ENCODE measurements at places on chromosomes 1 and 21. TPM values are rescaled to one million over a fixed set of nuclear protein-coding genes. Genes with fewer than 3 reads are reported as not detected.

- peak; percentile 72 for DNase-seq
These were observed 102.2 kb downstream of the CASZ1 start for GRCh38 chr1:10694274-10694632.

- DNase-seq = no peak
These were observed 517.2 kb upstream of the NR5A2 start for GRCh38 chr1:199510314-199510713.

- no peak for DNase-seq
These were observed 99.0 kb upstream of the PLXNA2 start for GRCh38 chr1:208343226-208343625.

DNA sequence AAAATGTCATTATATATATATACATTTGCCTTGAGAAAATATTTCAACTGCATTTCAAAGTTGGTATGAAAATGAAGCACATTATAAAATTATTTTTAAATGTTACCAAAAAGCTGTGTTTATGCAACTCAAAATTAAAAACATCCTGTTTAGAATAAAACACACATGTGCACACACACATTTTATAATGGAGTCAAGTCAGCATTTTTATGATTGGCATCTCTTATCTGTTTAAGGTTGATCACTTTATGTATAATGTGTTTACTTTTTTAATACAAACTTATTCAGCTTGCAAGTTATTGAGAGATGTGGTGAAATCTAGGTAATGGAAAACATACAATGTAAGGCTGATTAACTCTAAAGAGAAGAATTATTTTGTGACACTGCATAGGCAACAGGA, 80.4 kb downstream of the IFI44 start:
- DNase-seq = no peak

GRCh38 chr21:32348604-32349332, 44.0 kb downstream of the URB1 start:
- DNase-seq = no peak

DNA sequence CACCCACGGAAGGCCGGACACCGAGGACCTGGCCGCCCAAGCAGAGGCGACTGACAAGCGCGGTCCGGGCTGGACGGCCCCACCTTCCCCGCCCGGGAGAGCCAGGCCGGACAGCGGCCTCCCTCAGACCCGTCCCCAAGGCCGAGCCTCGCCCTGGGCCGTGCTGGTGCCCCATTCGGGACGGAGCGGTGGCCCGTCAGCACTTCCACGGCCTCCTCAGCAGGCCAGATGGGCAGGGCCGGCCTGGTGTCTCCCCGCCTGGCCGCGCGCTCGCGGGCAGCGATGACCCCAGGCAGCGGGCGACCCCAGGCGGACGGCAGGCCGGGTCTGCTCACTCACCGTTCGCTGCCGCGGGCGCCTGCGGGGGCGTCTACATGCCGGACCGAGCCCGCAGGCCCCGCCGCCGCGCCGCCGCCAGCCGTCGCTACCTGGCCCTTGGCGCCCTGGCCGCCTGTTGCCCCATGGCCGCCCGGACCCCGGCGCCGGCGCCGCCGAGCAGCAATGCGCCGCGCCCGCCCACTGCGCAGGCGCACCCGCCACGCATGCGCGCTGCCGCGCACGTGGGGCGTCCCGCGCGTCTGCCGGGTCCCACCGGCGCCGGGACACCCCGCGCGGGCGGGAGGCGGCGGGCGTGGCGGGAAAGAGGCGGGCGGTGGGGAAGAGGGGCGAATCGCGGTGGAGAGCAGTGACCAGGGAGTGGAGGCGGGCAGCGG, at the start of gene NADK:
TSS of gene NADK (minus strand) at position 521 of the 713 bp plus-strand sequence. CDS start 13,064 bp downstream, outside the sequence.
- DNase-seq = peak; percentile 45

DNA sequence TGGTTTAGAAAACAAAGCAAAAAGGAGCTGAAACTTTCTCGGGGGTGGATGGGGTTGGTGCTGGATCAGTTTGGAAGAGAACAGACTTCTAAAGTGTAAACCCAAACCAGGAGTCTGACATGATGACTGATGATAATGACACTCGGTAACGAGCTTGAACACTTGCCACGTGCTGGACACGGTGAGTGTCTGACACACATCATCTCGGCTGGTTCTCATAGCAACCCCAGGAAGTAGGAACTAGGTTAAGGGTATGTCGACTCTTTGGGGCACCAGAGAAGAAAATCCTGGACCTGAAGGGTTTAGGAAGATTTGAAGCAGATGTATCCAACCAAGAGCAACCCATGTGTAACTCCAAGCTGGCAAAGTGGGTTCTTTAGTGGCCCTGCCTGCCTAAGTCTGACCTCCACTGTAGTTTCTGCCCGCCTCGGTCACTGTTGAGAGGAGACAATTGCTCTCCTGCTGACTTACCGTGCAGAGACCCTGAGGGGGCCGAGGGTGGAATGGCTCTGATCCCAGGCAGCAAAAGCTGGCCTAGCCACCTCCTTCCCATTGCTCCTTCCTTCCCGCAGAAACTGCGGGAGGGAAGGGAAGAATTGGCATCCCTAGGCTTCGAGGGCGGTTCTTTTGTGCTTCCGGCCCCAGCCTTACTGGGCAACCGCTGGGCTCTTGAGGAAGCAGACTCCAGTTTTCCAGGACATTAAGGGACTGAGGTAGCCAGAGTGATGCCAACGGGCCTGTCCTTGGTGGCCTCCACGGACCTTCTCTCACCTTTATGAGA, 156.0 kb downstream of the TOMM20 start:
- no peak for DNase-seq

- no peak for DNase-seq
These were observed 143.6 kb downstream of the SLC45A1 start for GRCh38 chr1:8461351-8462110.

DNA sequence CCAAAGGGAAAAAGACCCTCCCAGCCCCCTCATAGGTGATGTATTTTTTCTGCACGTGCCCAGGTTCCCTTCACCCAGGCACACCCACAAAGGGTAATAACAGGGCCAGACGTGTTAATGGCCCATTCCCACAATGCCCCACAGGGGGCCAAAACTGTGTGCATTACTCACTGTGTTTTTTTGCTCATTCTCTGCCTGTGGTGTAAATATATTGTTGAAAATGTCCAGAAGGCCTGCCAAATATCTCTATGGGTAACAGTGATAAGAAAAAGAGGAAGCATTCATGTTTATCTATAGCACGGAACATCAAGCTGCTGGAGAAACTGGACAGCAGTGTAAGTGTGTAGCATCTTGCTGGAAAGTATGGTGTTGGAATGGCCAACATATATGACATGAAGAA, 21.9 kb downstream of the RHEX start:
- no peak for DNase-seq

- no peak for DNase-seq
These were observed 17.8 kb upstream of the HSD17B7 start for GRCh38 chr1:162772571-162773154.

Gene DENND2C
- 0.16 TPM for polyA plus RNA-seq

Gene DENND2D
- polyA plus RNA-seq = 1.7 TPM

Measured in A549 (cell line).